ENCODE measurements at places on chromosomes 2 and 18.

DNA sequence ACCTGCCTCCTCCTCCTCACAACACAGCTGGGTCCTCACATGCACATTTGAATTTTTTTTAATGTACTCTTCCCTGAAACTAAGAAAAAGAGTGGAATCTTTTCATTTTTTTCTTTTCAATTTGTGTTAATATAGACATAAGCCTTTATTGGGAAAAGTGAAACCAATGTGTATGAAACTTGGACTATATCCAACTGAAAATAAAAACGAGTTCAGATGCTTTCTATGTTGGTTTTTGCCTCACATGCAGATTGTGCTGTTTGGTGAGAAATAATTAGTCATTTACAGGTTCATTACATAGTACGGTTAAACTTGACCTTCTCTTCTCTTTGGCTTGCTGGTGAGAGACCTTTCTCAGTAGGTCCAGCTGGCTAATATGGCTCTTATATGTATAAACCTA is 515.2 kb upstream of the FANCL start:
- no peak for DNase-seq

GRCh38 chr2:152686321-152686720 is 30.9 kb downstream of the PRPF40A start:
- no peak for DNase-seq

DNA sequence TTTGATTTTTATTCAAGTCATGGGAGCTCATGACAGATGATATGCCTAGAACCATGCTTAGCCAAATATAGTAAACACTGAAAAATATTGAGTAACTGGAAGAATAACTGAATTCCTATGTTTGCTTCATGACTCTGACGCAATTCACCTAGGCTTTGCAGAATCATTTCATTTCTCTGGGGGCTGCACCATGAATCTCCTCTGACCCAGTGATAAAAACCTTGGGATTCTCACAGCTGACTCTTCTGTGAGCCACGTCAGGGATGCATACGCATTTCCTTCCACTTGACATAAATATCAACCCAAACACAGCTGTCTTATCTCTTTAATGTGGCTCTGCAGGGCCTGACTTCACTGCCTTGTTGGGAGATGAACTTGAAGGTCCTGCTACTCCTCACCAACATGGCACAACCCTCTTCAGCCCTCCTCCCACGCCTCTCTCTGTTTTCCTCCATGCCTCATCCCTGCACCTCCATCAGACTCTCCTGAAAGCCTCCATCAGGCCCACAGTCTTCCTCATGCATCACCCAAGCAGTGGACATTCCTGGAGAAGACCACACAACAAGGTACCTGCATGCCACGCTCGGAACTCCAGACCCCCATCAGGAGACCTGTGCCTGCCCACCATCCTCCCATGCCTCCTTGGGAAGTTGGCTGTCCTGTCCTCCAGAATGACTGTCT is 29.8 kb downstream of the COL6A3 start:
- no peak for DNase-seq

DNA sequence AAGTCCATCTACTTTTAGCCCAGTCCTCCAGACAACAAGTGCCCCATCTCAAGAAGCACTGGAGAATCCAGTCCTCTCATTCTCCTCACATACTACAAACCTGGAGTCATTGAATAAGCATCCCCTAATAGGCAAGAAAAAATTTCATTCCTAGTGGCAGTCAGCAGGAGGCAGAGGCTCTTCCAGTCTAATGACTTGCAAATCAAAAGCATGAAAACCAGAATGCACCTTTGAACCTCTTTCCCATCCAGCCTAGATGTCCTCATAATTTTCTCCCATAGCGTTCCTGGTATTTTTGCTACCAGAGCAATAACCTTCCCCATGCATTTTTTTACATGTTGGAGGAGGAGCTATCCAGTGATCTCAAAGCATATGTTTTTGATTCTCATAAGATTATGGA is 252.6 kb downstream of the TTC32 start:
- no peak for DNase-seq

DNA sequence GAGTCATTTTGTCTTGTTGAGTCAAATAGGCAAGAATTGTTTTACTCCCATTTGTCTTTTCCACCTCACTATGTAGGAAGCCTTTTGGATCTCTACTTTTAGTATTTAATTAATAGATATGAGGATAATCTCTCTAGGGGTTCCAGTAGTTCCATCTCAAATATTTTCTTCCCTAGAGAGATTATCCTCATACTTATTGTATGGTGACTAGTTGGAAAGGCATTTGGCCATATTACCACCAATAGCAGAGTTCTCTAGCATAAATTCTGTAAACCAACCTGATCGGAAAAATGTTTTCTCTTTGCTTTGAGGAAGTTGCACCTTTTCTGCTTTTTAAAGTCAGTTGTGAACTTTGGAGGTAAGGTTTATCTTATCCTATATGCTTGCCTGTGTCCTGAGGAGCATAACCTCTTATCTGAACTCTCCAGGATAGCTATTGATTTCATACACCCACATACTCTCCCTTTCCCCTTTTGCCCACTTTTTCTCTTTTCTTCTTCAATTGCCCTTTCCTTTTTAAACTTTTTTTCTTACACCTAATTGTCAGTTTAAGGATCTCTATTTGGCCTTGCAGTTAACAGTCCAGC is 100.8 kb downstream of the GALNT1 start:
- DNase-seq = no peak

GRCh38 chr2:85541753-85542457 is 2.9 kb downstream of the MAT2A start:
- DNase-seq = no peak

GRCh38 chr18:36099311-36099710 is 29.8 kb downstream of the SLC39A6 start:
- no peak for DNase-seq

- no peak for DNase-seq
Measured at GRCh38 chr2:216833061-216833460, 26.8 kb downstream of the TNP1 start.

DNA sequence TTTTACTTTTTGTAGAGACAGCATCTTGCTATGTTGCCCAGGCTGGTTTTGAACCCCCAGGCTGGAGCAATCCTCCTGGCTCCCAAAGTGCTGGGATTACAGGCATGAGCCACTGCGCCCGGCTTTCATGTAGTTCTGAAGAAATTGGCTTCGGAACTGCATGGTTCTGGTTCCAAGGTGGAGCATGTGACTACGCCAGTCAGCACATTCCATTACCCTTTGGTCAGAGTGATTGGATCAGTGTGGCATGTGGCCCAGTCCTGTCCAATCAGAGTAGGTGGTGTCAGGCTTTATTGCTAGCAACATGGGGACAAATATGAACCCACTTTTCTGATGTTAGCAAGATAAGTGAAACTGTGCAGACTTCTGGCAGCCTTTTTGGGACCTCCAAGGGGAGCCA is 16.3 kb upstream of the ATOH8 start:
- DNase-seq = no peak

DNA sequence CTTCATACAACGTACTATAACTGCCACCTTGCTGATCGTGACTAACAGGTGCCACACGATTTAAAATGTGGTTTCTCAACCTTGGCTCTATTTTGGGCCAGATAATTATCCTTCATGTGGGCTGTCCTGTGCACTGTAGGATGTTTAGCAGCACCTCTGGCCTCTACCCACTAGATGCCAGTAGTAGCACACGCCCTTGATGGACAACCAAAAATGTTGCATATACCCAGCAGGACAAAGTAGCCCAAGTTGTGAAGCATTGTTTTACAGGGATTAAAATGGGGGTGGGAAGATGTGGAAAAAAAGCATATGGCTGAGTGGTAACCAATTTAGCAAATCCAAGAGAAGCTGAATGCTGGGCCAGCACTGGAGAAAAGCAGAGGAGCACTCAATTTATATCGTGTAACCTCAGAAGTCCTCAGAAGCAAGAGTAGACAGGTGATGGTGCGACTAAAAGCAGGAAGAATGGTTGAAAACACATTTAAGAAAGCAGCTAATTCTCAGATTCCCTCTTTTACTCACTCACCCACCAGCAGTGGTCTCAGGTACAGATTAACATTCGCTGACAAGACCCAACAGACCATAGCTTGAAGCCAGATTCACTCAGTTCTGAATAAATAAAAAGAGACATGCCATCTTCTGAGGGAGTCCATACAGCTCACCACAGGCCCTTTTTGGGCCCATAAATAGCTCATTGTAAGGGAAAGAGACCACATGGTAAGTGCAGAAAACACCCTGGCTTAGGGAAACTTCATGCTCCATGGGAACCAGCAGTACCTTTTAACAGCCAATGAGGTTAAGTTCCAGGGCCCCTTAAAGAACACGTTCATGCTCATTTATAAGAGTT is 50.6 kb downstream of the RAPH1 start:
- peak; percentile 19 for DNase-seq
